ENCODE measurements at places on chromosomes 11 and 22.

DNA sequence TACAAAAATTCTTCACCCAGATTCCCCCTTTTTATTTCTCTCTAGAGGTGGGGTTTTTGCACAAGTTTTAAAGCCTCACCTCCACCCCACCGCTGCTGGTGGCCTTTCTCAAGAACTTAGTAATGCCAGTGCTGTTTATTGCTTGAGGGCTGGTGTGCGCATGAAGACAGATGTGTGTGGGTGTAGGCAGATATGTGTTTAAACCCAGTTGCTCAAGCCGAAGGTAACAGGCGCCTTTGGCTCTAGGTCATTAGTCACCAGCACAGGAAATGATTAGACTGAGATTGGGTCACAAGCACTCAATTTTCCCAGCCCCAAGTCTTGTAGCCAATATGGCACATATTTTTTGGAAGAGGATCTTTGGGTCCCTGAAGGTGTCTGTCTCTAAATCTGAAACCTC is 2.7 kb upstream of the CLMP start:
- no peak overlapping the region for H3K4me3 ChIP-seq
- peak; percentile 83 for DNase-seq
- peaks cover 16% of the 10 kb centered on the region for H3K4me1 ChIP-seq
- peak overlapping the region; percentile 74 for H3K27ac ChIP-seq
- H3K27me3 ChIP-seq: no peaks in the 10 kb centered on the region
- no peaks in the 10 kb centered on the region for H3K36me3 ChIP-seq

GRCh38 chr22:49328118-49328475 is 499.6 kb downstream of the BRD1 start:
- DNase-seq: no peak
- H3K36me3 ChIP-seq: no peaks in the 10 kb centered on the region
- H3K4me3 ChIP-seq: no peak overlapping the region

GRCh38 chr22:41648432-41648831 is 27.3 kb downstream of the XRCC6 start:
- H3K27me3 ChIP-seq: no peaks in the 10 kb centered on the region
- peaks cover 37% of the 10 kb centered on the region for H3K36me3 ChIP-seq
- DNase-seq: no peak
- no peak overlapping the region for H3K4me3 ChIP-seq

DNA sequence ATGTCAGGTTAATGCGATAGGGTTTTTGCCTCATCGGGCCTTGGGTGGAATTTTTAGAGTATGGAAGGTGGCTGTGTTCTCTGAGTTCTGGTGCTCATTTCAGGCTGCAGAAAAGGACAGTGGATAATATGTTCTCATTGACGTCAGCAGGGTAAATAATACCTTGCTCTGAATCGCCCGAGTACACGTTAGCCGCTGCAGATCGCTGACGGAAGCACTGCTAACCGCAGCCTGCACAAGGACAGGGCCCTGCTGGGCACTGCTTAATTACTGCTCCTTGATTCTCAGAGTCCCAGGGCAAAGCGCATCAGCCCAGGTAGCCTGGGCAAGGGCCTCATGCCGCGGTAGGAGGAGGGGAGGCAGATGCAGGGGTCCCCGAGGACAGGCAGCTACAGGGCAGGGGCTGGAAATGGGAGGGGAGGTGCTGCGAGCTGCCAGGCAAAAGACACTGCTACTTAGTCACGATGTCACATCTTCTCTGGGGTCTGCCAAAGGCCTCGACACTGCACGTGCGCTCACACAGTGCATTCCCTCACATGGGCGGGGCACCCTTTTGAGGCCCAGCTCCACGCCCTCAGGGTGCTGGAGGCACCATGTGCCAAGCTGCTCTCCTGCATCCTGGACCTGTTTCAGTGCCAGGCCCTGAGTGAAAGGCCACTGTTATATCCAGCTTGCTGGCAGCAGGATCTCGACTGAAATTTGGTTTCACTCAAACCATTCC is 35.2 kb downstream of the PPP2R1B start:
- H3K4me1 ChIP-seq: peaks cover 33% of the 10 kb centered on the region
- H3K27ac ChIP-seq: no peak overlapping the region
- H3K27me3 ChIP-seq: no peaks in the 10 kb centered on the region

DNA sequence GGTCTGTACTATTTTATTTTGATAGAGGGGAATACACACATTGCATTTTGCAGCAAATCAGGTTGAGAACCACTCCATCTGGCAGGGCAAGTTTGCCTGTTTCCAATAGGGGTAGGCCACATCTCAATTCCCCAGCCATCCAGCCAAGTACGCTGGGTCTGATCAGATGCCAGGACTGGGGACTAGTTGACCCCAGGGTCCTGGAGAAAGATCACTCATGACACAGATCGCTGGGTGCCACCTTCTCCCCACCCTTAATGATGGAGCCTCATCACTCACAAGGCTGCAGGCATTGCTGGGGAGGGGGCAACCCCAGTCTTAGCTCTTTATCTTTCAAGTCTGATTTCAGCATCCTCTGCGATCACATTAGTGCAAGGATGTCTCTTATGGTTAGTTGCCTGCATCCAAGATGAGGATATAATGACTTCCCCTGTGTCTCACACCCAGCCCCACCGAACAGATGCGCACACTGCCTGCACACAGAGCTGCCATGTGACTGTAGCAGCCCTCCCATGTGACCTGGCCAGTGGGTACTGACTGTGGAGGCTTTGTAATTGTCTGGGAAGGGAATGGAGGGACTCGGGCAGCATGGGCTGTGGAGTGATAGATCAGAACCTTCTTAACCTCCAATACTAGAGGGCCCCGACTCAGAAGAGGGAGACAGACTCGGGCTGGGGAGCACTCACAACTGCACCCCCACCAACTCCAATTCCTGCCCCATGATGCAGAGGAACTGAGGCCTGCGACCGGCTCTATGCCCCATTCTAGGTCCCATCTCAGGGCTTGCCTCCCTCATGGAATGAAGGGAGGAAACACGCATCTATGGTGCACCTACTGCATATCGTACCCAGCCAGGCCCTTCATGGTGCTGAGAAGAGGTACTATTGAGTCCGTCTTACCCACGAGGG is 155.8 kb downstream of the DSCAML1 start:
- peaks cover 18% of the 10 kb centered on the region for H3K27me3 ChIP-seq
- H3K4me3 ChIP-seq: no peak overlapping the region
- no peaks in the 10 kb centered on the region for H3K4me1 ChIP-seq
- H3K27ac ChIP-seq: no peak overlapping the region
- H3K36me3 ChIP-seq: no peaks in the 10 kb centered on the region
- no peak for DNase-seq

- H3K4me1 ChIP-seq: peaks cover 14% of the 10 kb centered on the region
- no peak for DNase-seq
- H3K36me3 ChIP-seq: no peaks in the 10 kb centered on the region
- no peak overlapping the region for H3K27ac ChIP-seq
- H3K4me3 ChIP-seq: no peak overlapping the region
Observed at GRCh38 chr11:62012832-62013461, 45.5 kb upstream of the FTH1 start.

DNA sequence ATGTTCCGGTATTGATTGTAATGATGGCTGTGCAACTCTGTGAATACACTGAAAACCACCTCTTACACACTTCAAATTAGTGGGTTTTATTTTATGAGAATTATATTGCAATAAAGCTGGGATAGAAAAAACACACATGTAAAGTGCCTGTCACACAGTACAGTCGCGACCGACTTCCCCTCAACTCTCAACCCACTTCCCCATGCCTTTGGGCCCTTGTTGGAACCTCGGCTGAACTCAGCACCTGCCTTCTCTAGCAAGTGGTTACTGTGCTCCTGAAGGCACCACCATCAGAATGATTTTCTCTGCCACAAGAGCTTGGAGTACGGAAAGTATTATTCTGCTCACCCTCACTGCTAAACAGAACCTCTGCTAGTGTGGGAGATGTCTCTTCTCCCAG is 13.5 kb downstream of the KCNJ1 start:
- H3K36me3 ChIP-seq: no peaks in the 10 kb centered on the region
- H3K27ac ChIP-seq: no peak overlapping the region
- no peaks in the 10 kb centered on the region for H3K27me3 ChIP-seq

DNA sequence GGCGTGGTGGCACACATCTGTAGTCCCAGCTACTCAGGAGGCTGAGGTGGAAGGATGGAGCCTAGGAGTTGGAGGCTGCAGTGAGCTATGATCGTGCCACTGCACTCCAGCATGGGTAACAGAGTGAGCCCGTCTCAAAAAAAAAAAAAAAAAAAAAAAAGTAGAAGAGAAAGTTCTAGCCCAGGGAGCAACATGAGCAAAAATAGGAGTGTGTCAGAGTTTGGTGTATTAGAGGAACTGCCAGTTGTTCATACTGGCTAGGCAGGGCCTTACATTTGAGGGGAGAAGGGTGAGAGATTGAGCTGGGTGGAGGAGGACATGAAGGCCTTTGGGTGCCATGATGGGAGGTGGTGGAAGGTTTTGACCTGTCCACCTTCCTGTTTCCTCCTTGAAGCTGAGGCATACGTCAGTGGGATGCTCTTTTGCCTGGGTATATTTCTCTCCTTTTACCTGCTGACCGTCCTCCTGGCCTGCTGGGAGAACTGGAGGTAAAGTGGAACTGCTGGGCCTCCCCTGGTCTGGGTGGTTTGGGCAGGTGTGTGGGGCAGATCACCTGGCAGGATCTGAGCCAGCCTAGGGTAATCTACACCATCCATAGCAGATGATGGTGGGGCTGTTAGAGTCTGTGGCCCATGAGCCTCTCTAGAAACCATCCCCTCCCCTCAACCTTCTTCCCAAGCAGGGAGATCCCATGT is 7.3 kb downstream of the SIDT2 start:
- H3K4me3 ChIP-seq: no peak overlapping the region
- H3K27me3 ChIP-seq: no peaks in the 10 kb centered on the region
- DNase-seq: no peak

DNA sequence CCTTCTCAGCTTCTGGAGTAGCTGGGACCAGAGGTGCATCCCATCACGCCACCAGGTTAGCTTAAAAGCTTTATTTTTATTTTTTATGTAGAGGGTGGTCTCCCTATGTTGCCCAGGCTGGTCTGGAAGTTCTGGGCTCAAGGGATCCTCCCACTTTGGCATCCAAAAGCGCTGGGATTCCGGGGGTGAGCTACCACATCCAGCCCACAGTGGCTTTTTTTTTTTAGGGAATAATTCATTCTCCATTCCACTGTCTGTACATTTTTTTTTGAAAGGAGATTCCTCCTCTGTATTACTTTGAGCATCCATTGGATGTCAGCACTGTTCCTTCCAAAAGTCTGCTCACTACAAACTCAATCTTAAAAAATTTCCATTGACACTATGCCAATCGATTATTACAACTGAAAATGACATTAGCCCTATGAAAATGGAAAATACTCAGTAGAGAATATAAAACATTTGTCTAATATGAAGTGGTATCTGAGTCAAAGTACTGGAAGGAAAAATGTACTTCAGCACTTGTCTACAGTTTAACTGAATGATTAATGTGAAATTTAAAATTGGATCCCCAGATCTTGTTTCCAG is 1.3 kb upstream of the LPXN start:
- H3K27me3 ChIP-seq: no peaks in the 10 kb centered on the region
- no peaks in the 10 kb centered on the region for H3K36me3 ChIP-seq
- H3K27ac ChIP-seq: peak overlapping the region; percentile 100
- peak overlapping the region; percentile 89 for H3K4me3 ChIP-seq

DNA sequence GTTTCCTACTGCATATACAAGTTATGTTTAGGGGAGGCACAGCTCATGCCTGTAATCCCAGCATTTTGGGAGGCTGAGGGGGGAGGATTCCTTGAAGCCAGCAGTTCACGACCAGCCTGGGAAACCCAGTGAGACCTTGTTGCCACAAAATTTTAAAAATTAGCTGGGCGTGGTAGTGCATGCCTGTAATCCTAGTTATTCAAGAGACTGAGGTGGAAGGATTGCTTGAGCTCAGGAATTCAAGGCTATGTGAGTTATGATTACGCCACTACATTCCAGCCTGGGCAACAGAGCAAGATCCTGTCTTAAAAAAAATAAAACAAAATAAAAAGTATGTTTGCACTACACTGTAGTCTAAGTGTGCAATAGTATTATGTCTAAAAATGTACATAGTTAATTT is 108.8 kb upstream of the TEAD1 start:
- H3K4me1 ChIP-seq: no peaks in the 10 kb centered on the region
- no peaks in the 10 kb centered on the region for H3K36me3 ChIP-seq
- no peak overlapping the region for H3K4me3 ChIP-seq
- no peak for DNase-seq
- H3K27ac ChIP-seq: no peak overlapping the region
- peaks cover 18% of the 10 kb centered on the region for H3K27me3 ChIP-seq

DNA sequence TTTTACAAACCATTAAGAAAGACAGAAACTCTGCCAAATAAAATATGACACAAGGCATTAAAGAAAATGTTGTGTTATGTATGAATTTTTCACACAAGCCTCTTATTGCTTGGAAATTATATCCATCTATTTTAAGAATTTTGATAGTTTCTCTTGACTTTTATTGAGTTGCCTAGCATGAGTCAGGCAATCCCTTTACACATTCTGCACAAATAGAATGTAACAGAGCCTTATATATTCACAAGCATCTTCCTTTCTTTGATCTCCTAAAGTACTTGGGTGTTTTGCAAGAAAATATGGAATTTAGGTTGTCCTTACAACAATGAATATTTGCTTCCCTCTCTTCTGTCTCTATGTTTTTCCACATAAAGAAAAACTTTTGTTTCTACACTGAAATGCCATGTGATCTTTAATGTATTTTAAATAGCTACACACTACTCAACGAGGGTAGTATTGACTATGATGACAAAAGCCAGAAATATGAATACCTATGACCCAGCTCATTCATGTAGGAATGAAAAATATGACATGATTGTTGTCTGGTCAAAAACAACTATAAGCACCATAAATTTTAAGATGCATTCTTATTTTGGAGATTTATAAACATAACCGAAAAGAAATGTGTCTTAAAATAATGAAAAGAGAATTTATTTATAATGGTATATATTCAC is 398.8 kb downstream of the GUCY1A2 start:
- no peak overlapping the region for H3K27ac ChIP-seq
- no peaks in the 10 kb centered on the region for H3K27me3 ChIP-seq
- H3K4me1 ChIP-seq: no peaks in the 10 kb centered on the region
- H3K4me3 ChIP-seq: no peak overlapping the region

DNA sequence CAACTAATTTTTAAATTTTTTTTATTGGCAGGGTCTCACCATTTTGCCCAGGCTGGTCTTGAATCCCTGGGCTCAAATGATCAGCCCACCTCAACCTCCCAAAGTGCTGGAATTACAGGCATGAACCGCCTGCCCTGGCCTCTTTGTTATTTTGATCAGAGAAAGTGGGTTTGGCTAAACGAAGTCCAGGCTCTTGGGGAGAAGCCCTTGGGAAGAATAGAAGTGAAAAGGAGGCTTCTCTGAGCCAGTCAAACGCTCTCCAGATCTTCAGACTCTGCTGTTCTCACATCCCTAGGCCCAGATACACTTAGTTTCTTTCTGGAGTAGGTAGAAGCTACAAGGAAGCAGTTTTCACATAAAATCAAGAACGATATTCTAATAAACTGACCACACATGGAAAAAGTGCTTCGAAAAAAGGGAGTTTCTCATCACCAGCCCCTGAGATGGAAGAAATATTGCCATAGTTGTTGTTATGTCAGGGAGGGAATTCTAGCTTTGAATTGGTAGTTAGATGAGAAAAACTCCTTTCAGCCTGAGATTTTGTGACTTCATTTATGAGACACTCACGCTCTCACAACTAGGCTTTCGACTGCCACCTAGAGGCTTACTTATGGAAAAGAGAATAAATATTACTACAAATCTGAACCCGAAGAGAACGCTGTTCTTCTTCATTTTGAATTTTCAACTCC is 41.7 kb upstream of the AQP11 start:
- no peak overlapping the region for H3K27ac ChIP-seq
- no peaks in the 10 kb centered on the region for H3K4me1 ChIP-seq
- DNase-seq: peak; percentile 9
- H3K4me3 ChIP-seq: no peak overlapping the region
- H3K27me3 ChIP-seq: no peaks in the 10 kb centered on the region
